GM04504 (cell line): ENCODE measurements at places on chromosomes 1 and 21.

DNA sequence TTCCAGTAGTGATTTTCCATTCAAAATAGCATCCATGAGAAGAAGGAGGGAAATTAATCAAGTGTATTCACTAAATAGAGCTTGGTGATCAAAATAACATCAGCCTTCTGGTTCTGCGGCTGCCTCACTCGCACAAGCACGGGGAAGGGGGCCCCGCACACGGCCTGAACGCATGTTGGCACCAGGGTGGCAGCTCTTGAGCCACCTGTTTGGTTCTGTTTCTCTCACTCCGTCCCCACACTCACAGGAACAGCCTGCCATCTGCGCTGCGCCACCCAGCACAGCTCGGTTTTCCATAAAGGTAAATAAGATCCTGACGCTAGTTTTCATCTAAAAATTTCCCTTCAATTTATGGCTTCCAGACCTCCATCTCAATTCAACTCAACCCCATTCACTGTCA lies 49.4 kb downstream of the TIAM1 start:
- DNase-seq: no peak

- DNase-seq: no peak
These were observed 40.2 kb downstream of the TBCE start for GRCh38 chr1:235407419-235407818.

DNA sequence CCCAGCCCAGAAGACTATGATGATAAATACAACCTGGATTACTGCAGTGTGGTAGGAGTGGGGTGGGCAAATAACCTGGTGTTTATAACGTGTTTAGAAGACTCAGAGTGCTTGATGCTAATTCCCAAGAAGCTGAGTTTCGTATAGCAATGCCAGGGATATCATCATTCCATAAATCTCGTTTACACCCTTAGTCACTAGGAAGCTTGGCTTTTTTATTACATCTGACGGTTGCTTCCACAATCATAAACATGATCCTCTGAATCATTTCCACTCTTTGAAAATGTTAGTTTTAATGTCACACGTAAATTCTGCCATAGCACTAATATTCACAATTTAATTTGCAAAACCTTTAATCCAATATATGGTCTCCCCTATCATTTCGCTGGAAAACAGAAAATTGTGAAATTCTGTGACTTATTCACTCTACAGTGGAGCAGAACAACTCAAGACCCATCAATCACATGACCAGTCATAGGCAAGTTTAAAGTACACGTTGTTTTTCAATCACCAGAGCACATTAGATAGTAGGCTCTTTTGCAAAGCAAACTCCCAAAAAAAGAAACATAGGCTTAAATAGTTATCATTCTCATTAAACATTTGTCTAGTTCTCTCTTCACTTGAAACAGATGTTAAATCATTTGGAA lies 321.0 kb downstream of the LTN1 start:
- peak; percentile 55 for DNase-seq

DNA sequence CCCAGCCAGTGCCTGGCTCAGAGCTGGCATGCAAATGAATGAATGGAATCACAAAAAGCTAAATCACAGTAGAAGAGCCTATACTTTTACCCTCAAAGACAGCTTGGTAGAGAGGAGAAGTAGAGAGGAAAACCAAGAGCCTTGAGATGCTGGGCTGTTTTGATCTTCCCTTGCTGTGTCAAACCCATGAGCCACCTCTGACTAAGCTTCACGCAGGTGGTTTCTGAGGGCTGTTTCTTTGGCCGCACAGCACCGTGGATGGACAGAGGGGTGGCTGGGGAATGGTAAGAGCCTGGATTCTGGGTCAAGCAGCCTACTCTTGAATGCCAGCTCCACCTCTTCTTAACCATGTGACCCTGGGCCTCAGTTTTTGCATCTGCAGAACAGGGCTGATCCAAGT lies 18.6 kb downstream of the ABCG1 start:
- DNase-seq: no peak

GRCh38 chr1:45820173-45820572 lies 16.8 kb downstream of the MAST2 start:
- no peak for DNase-seq

GRCh38 chr1:91065337-91065736 lies 43.5 kb upstream of the ZNF644 start:
- no peak for DNase-seq

DNA sequence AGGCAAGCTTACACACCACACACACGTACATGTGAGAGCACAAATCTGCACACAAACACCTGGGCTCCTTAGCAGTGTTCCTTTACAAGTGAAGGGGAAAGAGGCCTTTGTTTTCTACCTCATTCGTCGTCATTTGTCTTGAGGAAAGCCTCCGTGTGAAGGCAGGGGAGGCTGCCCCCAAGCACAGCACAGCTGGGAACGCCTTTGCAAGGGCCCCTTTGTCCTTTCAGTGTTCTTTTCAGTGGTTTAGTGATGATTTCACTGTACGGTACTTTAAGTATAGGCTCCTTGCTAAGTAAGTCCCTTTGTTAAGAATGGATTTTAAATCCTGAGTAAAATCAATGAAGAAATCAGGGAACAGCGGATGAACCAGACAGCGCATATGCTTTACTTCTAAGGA lies 94.1 kb downstream of the PGBD5 start:
- no peak for DNase-seq

DNA sequence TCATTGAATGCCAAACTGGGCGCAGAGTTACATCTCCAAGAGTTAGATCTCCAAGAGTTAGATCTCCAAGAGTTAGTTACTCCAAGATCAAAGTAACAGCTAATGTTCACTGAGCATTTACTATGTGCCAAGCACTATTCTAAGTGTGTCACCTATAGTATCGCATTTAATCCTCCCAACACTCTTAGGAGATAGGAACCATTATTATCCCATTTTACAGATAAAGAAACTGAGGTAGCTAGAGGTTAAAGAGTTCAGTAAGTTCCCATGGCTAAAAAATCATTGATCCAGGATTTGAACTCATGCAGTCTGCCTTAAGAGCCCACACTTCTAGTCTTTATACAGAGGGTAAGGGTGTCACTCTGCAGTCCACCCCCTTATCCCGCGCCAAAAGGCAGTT lies 1.5 kb upstream of the NAV1 start:
- no peak for DNase-seq

- DNase-seq: no peak
These were observed 321.7 kb upstream of the PLXNA2 start for GRCh38 chr1:208565756-208566440.

DNA sequence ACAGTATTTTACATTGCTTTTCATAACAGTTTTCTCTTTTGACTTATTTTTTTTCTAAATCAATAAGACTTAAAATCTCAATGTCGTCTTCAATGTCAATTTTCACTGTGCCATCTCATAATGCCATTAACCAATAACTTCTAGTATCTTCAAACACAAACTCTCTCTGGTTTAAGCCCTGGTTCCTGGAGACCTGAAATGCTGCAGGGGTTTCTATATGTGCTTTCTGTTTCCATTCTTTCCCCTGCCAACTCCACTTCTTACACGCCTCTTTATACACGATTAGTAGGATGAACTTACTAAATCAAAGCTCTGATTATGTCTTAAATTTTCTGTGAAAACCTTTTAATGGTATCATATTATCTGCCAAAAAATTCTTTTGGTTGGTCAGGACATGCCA lies 191.4 kb downstream of the AMY1C start:
- DNase-seq: no peak

DNA sequence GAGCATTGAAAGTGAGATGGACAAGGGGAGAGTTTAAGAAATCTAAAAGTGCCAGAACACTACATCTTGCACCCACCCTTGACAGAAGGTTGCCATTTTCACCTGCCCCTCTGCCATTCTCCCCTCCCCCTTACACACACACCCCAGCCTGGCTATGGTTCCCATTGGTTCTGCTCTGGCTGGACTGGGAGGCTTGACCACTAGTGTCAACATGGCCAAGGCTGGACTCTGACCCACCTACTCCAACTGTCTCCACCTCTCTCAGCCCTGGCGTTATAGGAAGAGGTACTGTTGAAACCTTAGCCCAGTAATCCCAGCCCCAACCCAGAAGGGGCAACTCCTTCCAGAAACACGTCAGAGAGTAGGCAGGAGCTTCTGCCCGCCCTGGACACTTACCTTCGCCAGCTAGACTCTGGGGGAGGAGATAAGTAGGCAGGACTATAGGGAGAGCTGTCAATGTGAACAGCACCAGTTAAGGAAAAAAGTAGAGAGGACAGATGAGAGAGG lies 4.5 kb downstream of the CRTC2 start:
- no peak for DNase-seq

- DNase-seq: no peak
These were observed 1.2 kb upstream of the SMIM1 start for GRCh38 chr1:3771108-3772026.

DNA sequence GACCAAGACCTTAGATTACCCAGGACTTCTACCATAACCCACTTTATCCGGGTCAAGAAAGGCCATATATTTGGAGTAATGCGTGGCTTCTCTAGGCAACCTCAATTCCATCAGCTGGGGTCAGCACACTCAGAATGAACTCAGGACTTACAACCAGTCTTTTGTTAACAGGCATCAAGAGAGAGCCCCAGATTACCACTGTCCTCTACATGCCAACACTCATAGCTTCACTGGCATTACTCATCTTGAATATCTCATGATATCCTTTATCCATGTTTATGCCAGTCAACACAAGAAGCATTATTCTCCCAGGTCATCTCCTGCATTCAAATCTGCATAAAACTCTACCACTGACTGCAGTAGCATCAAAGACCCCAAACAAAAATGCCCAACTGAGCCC lies 6.6 kb upstream of the FCGR2A start:
- DNase-seq: no peak

- no peak for DNase-seq
These were observed at the start of gene CLDN19 for GRCh38 chr1:42739753-42740700. Gene CLDN19, minus strand, starts transcription at chr1:42740236. Its CDS starts 173 bp downstream, at chr1:42740063.

DNA sequence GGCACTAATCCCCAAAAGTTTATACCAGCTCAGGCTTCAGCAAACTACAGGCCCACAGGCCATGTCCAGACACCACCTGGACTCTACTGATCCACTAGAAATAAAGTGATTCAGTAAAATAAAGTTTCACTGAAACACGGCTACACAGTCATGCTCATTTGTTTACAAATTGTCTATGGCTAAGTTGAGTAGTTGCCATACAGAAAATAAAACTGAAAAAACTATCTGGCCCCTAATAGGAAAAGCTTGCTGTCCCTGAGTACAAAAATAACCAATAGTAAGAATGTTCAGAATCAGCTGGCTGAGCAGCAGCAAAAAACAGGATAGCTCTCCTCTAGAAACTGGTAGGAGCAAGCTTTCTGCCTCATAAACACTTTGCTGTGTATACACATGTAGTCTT lies 221.5 kb downstream of the RERE start:
- no peak for DNase-seq

- no peak for DNase-seq
These were observed 11.7 kb downstream of the LAX1 start for GRCh38 chr1:203776636-203777035.

DNA sequence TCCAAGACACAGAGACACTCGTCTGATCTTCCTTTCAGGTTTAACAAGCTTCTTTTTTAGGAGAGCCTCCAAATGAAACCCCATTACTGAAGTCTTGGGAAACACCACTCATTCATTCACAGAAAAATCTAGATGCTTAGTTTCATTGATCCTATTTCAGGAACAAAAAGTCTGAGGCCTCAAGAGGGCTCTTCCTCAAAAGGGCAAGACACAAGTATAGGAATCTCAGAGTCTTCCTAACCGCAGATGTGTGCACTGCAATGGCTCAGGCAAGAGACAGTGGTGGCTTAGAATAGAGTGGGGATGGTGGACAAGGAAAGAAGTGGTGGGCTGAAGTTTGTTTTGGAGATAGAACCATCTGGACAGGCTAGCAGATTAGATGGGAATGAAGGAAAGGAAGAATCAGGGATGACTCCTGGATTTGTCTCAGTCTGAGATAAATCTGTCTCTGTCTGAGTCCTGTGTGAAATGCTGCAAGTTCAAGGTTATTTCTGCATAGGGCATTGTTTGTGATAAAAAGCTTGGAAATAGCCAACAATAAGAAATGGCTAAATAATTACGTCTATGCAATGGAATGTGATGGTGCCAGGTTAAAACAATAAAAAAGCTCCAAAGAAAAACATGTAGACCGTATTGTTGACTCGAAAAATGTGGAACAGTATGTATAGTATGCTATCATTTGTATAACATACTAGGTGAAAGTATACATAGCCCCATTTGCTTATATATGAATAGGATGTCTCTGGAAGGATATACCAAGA lies 8.9 kb upstream of the CTSE start:
- DNase-seq: no peak

DNA sequence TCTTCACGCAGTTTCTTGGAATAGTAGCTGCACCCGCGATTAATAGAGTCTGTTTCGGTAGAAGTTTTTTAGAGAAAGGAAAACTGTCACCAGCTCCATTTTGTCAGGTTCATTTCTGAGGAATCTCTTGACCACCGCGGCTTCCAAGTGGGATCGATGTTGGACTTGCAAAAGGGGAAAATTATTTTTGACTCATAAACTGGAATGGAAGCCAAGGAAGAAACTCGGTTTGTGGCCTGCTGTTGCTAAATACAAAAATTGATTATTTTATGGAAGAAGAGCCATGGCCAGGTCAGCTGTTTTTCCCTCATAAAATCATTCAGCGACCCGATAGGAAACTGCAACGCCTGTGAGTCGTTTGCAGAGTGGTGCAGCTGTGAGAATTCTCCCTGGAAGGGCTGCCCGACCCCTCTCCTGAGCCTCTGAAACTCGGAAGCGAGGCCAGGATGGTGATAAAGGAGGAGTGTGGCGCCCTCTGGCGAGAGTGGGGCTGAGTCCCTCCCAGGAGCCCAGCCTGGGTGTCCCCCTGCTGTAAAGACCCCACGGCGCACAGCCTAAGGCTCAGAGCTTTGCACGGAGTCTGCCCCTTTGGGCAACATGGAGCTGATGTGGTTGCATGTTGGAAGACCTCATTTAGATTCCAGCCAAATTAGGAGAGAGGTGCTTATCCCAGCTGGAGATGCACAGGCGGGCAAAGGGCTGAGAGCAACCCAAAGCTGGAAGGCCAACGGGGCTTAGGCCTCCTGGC lies 83.6 kb upstream of the SLC25A33 start:
- no peak for DNase-seq

DNA sequence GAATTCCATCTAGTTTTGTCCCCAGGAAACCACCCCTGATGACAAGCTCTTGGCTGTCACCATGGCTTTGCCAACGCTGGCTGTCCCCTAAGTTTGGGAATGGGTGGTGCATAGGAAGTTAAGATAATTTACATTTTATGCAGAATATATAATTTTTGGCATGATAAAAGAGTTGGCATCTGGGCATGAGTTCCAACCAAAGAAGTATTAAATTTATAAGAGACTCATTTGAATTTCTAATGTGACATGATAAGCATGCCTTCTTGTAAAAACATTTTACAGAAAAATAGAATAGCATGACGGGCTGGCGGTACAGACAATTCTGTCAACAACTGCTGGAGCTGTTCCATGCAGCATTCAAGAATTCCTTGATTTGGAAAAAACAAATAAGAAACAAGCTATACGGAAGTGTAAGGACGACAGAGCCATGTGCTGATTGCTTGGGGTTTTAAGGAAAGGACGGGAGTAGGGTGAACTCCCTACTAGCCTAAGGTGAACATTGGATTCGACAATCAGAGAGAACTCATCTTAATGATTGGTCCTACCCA lies 106.8 kb upstream of the C1orf21 start:
- DNase-seq: no peak
